SJSA1 (cell line): ENCODE measurements at places on chromosomes 16 and 17.

DNA sequence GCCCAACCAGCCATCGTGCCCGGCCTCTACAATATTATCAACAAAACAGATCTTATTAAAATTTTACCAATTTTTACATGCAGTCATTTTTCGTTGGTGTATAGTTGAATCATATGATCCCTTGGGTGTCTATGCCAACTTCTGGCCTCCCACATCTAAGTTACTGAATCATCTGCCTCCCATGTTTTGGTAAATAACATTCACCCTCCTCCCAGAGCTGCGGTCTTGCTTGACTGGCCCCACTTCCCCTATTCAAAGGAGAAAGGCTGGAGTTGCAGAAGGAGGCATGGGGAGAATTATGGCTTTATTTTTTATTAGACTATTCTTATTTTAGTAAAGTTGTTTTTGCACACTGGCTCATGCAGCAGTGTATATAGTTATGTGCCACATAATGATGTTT lies 18.5 kb upstream of the CCL23 start:
- DNase-seq = no peak

GRCh38 chr16:24075931-24076716 lies 180.0 kb upstream of the CACNG3 start:
- DNase-seq = no peak

DNA sequence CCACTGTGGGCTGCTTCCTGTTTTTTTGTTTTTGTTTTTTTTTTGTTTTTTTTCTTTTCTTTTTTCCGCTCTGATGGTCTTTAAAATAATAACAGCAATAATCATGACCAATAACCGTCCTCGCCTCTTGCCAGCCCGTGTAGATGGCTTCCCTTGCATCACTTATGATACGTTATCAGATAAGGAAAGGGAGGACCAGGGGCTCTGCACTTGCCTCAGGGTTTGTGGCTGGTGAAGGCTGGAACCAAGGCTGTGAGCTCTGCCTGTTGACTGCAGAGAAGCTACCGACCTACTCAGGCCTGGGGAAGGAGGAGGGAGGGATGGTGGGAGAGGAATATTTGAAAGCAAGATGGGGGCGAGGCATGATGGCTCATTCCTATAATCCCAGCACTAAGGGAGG lies 114.0 kb upstream of the SDK2 start:
- DNase-seq = no peak

DNA sequence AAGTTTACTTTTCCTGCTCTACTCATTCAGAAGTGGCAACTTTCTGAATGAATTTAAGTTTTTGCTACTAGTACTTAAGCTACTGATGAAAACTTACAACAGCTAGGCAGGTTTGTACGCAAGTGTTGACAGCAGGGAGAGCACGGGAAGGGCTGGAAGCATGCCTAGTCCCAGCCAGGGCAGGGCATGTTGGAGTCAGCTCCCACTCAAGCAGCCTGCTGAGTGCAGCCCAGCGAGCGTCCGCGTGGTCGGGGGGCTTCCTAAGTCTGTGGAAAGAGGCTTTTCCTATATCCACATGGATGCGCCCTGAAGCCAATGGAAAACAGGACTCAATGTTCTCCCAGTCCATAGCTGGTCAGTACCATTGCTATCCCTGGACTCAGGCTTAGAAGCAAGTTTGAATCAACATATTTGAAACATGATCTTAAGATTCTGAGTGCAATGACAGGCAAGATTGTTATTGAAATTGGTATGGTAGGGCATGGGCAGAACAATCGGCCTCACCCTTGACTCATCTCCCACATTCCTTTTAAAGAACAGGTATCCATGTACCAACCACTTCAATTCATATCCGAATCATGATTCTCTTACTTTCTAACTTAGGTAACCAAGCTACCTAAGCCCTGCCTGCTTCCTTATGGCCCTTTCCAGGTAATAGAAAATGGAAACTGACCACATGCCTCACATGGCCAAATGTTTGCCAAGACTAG lies 22.5 kb downstream of the CYB5D2 start:
- no peak for DNase-seq

DNA sequence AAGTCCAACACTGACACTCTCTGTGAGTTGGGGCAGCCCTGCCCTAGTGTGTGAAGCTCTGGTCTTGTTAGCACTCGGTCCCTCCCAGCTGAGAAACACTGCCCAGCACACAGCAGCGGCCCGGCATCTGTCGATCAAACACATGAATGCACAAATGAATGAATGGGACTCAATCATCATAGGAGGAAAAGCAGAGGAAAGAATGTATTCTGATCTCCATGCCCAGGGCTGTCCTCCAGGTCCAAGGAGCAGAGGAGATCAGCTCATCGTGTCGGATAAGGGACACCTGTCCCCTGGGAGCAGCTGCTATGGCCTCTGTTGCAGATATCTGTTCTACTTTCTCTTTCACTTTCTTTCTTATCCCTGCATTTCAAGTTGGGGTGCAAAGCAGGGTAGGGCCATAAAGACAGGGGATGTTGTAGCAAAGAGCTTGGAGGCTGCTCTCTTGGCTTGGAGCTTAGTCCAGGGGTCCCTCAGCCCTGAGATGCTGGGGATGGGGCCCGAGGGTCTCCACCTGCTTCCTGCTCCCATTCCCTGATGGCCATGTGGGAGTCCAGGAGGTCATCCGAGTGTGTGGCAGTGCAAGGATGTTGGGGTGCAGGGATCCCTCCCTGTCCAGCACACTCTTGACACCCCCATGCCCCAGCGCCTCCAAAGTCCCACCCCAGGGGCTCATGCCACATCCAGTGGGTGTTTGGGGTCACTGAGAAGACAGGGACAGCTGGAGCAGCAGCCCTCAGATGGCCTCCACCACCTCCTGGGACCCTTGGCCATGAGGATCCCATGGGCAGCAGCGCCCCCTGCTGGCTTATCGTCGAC lies 88.2 kb downstream of the IRF8 start:
- no peak for DNase-seq

DNA sequence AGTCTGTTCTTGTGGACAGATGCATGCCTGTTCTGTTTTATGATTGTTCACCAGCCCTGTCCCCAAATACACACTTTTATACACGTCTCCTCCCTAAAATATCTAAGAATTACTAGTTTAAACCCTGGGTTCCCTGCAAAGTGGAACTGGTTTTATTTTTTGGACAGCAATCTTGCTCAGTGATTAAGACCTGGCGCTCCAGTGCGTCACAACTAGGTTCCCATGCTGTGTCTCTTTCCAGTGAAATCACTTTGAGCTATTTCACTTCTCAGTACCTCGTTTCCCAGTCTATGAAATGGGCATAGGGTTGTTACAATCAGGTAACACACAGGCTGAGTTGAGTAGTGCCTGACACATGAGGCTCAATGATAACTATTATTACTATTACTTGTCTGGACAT lies 1.1 kb downstream of the CEP20 start:
- no peak for DNase-seq

- peak; percentile 81 for DNase-seq
These were observed 62.1 kb downstream of the CRISPLD2 start for GRCh38 chr16:84881702-84882521.

- DNase-seq = no peak
These were observed 795 bp downstream of the KCTD13 start for GRCh38 chr16:29925105-29925756.

DNA sequence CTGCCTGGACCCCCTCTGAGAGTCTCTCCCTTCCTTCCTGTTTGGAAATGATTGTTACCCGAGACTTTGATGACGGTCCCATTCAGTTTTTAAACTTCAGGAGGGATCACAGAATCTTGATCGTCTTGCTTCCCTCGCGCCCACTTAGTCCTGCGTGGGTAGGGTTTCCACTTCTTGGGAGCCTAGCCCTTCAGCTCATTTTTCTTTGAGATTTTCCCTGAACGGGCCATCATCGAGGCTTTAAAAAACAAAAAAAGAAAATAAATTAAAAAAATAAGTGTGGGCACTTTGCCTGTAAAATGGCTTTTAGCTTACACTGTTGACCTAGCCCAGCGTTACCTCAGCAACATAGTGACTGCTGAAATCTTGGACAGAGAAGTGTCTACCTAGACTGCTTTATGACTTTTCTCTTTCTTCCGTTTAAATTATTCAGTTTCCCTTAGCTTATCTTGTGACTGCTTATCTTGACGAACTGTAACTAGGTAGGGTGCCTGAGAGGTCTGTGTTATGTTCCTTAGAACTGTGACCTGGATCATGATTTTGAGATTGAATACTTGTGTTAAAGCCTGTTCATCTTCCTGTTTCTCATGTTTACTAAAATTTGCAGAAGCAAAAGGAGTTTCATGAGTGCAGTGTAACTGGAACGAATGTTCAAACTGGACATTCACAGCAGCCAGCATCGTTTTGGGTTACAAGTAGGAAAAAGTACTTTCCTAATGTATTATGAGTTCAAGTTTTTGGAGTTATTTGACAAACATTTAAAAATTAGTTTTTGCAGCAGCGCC lies 874 bp downstream of the WWP2 start:
- no peak for DNase-seq

DNA sequence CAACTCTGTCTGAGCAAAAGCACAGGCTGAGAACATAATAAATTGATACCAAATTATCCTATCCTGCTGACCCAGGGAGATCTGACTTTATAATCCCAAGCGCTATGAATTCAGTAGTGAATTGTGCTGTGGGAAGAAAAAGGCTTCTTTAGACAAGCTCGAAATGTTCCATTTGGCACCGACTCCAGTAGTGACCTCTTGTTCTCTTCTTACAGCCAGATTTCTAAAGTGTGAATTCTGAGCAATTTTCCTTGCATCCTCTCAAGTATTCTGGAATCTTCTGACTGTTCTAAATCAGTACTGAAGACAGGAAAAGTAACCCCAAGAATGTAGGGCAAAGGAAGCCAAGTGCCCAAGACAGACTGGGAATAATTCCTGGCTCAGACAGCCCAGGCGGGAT lies 58.2 kb downstream of the CDYL2 start:
- no peak for DNase-seq

GRCh38 chr17:71098071-71098470 lies 928.7 kb downstream of the KCNJ2 start:
- no peak for DNase-seq
